A549 (cell line): ENCODE measurements at places on chromosomes 6 and 20.

DNA sequence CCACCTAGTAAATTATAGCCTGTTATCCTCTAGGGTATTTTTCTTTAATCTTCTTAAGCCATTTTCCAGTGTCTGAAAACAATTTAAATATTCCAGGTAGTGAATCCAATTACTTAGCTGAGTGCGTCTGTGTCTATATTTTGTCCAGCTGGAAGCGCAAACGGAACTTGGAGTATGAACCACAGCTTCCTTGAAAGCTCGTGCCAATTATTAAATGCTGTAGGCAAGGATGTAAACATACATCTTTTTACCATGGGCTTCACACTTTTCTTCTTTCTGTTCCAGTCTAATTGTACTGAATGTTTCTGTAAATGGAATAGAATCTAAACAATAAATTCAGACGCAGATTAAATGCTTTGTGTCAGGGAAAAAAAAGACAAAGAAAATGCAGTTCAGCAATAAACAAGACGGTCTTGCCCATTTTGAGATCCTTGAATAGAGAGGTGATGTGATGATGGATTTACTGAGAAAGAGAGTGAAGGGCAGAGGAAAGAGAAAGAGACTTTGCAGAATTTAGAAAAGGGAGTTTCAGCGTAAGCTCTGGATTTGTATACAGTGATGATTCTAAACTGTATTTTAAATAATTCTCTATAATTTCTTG, 1.9 kb downstream of the PLCB1 start:
- DNase-seq: no peak

GRCh38 chr6:135195041-135195440, 13.9 kb downstream of the MYB start:
- DNase-seq: no peak

DNA sequence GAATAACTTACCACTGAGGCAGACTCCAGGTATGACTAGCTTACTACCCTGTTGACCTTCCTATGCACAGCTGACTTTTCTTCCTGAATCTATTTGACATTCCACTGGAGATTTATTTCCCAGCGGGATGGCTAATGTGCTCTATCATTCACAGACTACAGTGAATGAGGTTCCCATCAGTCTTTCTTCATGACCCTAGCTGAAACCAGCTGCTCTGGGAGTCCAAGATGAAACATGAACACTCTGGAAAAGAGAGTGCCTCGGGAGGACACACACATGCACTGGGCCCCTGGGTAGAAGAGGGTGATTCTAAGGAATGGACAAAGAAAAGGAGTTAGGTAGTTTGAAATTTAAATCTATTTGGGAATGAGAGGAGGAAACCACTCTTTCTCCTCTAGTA, 82.6 kb upstream of the DST start:
- DNase-seq: no peak

GRCh38 chr6:12280902-12281301, 9.3 kb upstream of the EDN1 start:
- DNase-seq: no peak
